ENCODE measurements at places on chromosomes 4 and X. TPM values are rescaled to one million over a fixed set of nuclear protein-coding genes. Genes with fewer than 3 reads are reported as not detected.

GRCh38 chrX:6226596-6227452, 1.8 kb downstream of the NLGN4X start:
- no peaks in the 10 kb centered on the region for H3K36me3 ChIP-seq
- H3K27me3 ChIP-seq, result no peaks in the 10 kb centered on the region

GRCh38 chr4:14837860-14838259, 164.4 kb upstream of the CPEB2 start:
- H3K4me1 ChIP-seq, result no peaks in the 10 kb centered on the region
- no peak overlapping the region for H3K27ac ChIP-seq
- H3K4me3 ChIP-seq, result no peak overlapping the region

- no peaks in the 10 kb centered on the region for H3K36me3 ChIP-seq
- H3K4me3 ChIP-seq, result peak overlapping the region; percentile 2
- H3K27ac ChIP-seq, result peak overlapping the region; percentile 62
- H3K27me3 ChIP-seq, result no peaks in the 10 kb centered on the region
- peak; percentile 31 for DNase-seq
These were observed 20.8 kb downstream of the LIN54 start for GRCh38 chr4:82989575-82990429.

GRCh38 chr4:145690610-145691009, 10.7 kb downstream of the C4orf51 start:
- H3K36me3 ChIP-seq, result no peaks in the 10 kb centered on the region
- H3K27me3 ChIP-seq, result no peaks in the 10 kb centered on the region
- no peak for DNase-seq
- H3K4me3 ChIP-seq, result no peak overlapping the region
- no peak overlapping the region for H3K27ac ChIP-seq

DNA sequence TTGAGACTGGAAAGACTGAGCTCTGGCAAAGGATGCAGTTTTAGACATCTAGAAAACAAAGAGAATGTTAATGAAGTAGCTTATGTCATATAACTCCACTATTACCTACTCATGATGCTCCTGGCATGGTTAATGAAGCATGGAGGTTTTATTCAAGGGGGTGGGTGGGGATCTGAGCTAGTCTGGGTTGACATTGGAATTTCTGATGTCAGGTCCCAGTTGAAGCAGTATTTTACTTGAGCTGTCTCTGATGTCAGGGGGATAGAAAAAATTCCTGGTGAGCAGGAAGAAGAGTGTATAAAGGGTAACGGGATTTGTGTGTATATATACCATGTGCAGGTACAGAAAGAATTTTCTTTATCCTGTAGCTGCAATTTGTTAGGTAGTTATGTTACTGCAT, 102.0 kb downstream of the ELOVL6 start:
- no peak overlapping the region for H3K27ac ChIP-seq
- H3K4me1 ChIP-seq, result 0 out of 2 replicates have a peak, but pooled peaks cover 2% of the 10 kb centered on the region
- H3K27me3 ChIP-seq, result no peaks in the 10 kb centered on the region
- H3K36me3 ChIP-seq, result no peaks in the 10 kb centered on the region
- DNase-seq, result no peak

- no peak overlapping the region for H3K27ac ChIP-seq
- H3K27me3 ChIP-seq, result no peaks in the 10 kb centered on the region
- no peak overlapping the region for H3K4me3 ChIP-seq
These were observed 15.5 kb upstream of the NHS start for GRCh38 chrX:17359500-17359899.

DNA sequence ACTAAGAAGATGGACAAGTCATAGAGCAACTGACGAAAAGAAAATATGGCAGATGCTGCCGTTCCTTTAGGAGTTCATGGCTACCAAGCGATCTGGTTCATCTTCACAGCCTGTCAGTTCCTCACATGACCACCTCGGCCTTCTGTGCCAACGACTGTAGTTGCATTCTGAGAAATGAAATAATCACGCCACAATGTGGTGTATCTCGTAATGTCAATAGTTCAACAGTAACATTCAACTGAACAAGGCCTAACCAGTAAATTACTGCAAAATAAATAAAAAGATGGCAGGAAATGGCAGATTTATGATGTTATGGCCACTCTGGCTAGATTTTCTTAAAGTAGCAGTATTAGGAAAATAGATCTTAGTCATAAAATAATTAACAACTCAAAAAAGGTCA, 4.4 kb downstream of the GPRIN3 start:
- no peaks in the 10 kb centered on the region for H3K36me3 ChIP-seq
- no peak overlapping the region for H3K27ac ChIP-seq
- H3K4me3 ChIP-seq, result no peak overlapping the region
- H3K4me1 ChIP-seq, result peaks cover 2% of the 10 kb centered on the region

- 0 out of 2 replicates have a peak, but pooled peaks cover 1% of the 10 kb centered on the region for H3K36me3 ChIP-seq
- no peak overlapping the region for H3K27ac ChIP-seq
- H3K4me1 ChIP-seq, result peaks cover 2% of the 10 kb centered on the region
- no peak for DNase-seq
- H3K4me3 ChIP-seq, result no peak overlapping the region
These were observed 129.4 kb upstream of the SH3RF1 start for GRCh38 chr4:169399976-169400767.

DNA sequence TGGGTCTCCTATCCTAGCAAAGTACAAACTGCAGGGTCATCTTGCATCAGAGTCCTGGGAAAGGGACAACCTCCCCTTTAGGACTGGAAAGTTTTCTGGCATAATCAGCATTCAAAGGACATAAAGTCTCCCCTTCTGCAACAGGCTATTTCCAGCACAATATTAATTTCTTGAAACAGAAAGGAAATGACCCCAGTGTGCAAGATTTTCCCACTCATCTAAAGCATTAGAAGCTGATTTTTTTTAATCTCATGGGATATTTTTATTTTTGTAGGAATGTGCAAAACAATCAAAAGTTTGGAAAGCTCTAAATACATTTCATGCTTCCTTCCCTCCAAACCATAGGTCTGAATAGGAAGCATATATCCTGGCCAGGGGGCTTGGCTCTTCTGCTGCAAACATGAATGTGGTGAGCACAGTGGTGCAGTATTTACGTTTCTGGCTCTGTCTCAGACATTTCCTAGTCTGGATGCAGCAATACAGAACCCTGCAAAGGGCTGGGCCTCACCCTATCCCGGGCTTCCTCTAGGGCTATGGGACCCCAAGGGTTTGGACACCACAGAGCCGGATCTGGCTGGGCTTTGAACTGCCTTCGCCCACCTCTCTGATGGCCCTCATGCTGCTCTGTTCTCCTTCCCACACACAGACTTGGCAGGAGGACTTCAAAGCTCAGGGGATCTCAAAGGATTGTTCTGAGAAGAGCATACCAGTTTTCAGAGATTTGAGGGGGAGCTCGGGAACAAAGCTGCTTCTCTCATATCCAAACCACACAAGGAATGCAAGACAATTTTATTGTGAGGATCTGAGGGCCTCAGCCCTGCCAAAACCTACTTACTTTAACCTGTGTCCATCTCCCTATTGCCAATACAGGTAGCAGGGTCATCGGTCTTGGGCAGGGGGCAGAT, 64.9 kb downstream of the POLR2B start:
- no peak overlapping the region for H3K4me3 ChIP-seq
- peaks cover 5% of the 10 kb centered on the region for H3K36me3 ChIP-seq
- H3K4me1 ChIP-seq, result peaks cover 23% of the 10 kb centered on the region
- no peaks in the 10 kb centered on the region for H3K27me3 ChIP-seq

- H3K27me3 ChIP-seq, result peaks cover 9% of the 10 kb centered on the region
- no peaks in the 10 kb centered on the region for H3K36me3 ChIP-seq
- H3K27ac ChIP-seq, result no peak overlapping the region
- DNase-seq, result no peak
- H3K4me1 ChIP-seq, result no peaks in the 10 kb centered on the region
These were observed 400.2 kb downstream of the MID1IP1 start for GRCh38 chrX:39201305-39201990.

GRCh38 chrX:12802741-12803140, 11.5 kb downstream of the PRPS2 start:
- no peaks in the 10 kb centered on the region for H3K27me3 ChIP-seq
- H3K27ac ChIP-seq, result no peak overlapping the region
- no peak overlapping the region for H3K4me3 ChIP-seq
- no peak for DNase-seq
- H3K36me3 ChIP-seq, result no peaks in the 10 kb centered on the region

GRCh38 chr4:185398618-185399017, 2.0 kb downstream of the ANKRD37 start:
- no peaks in the 10 kb centered on the region for H3K27me3 ChIP-seq
- no peak overlapping the region for H3K27ac ChIP-seq
- no peak for DNase-seq
- peaks cover 14% of the 10 kb centered on the region for H3K36me3 ChIP-seq
- H3K4me3 ChIP-seq, result no peak overlapping the region
- H3K4me1 ChIP-seq, result no peaks in the 10 kb centered on the region

- peak; percentile 28 for DNase-seq
- H3K36me3 ChIP-seq, result no peaks in the 10 kb centered on the region
- no peak overlapping the region for H3K4me3 ChIP-seq
- H3K27ac ChIP-seq, result no peak overlapping the region
These were observed 21.4 kb upstream of the SCRG1 start for GRCh38 chr4:173420324-173420752.

GRCh38 chrX:110000847-110001713, 1.8 kb upstream of the TMEM164 start:
- no peak overlapping the region for H3K27ac ChIP-seq
- no peaks in the 10 kb centered on the region for H3K36me3 ChIP-seq
- H3K4me3 ChIP-seq, result no peak overlapping the region
- DNase-seq, result no peak

Gene CSAG3
- not detected for total RNA-seq

Gene UPF3B
- 0.54 TPM for total RNA-seq

Gene PAGE2
- not detected for total RNA-seq

Gene ANXA10
- total RNA-seq, result 1.1 TPM

Gene ITIH6
- not detected for total RNA-seq

Gene PNMA3
- total RNA-seq, result not detected

Gene RNF128
- total RNA-seq, result 4.8 TPM

Gene TMEM31
- not detected for total RNA-seq

Gene MAGEA12
- not detected for total RNA-seq

Gene POLA1
- 15.1 TPM for total RNA-seq

Gene KLF8
- total RNA-seq, result not detected

Data from IMR-90 (cell line).